ENCODE measurements at places on chromosomes 7 and 10.

- DNase-seq: no peak
Observed at GRCh38 chr10:86041116-86041515, 325.5 kb downstream of the GRID1 start.

- DNase-seq: peak; percentile 65
Observed at GRCh38 chr10:30368065-30368718, 19.1 kb upstream of the MTPAP start.

- DNase-seq: no peak
Observed at GRCh38 chr7:24786306-24786705, 29.0 kb upstream of the GSDME start.

- DNase-seq: no peak
Observed at GRCh38 chr7:131164025-131164925, 163.4 kb upstream of the MKLN1 start.

DNA sequence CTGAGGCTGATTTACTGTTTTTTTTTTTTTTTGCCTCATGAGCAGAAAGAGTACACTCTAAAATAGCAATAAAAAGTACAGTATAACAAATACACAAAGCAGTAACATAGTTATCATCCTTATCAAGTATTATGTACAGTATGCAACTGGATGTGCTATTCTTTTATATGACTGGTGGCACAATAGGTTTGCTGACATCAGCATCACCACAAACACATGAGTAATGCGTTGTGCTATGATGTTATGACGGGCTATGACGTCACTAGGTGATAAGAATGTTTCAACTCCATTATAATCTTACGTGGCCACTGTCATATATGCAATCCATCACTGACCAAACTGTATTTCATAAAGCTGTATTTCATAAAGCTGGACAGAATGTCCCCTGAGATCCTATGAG is 189.2 kb upstream of the GLI3 start:
- DNase-seq: no peak

DNA sequence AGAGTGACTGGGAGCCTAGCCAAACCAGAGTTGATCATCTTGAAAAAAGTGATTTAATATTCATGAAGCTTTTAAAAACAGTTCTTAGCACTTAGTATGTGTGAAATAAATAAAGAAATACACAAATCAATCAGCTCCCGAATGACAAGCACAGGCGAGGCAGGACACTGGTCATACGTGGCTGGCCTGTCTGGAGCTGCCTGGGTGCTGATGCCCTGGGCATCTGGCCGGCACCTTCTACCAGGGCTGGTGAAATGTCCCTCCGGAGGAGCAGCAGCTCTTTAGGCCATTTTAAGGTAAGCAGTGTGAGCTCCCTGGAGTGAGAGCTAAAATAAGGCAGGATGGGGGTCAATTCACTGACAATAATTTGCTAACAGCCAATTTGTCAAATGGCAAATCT is 23.7 kb downstream of the IL15RA start:
- DNase-seq: no peak

DNA sequence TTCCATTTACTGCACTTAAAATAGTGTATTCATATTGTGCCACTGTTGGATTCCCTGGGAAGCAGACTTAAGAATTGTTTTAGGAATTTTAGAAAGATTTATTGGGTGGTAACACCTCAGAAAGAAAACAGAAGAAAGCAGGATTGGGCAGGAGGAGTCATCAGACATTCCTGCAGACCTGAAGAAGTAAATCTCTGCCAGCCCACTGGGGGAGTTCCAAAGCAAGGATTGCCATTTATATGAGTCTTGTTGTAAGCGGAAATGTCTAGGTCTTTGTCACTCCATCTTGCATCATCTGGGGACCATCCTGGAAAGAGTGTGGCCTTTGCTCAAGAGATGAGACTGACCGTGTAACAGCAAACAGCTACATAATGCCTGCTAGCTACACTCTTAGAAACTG is 947.6 kb upstream of the POT1 start:
- no peak for DNase-seq

- no peak for DNase-seq
Observed at GRCh38 chr7:139650429-139651100, 127.1 kb downstream of the CLEC2L start.

DNA sequence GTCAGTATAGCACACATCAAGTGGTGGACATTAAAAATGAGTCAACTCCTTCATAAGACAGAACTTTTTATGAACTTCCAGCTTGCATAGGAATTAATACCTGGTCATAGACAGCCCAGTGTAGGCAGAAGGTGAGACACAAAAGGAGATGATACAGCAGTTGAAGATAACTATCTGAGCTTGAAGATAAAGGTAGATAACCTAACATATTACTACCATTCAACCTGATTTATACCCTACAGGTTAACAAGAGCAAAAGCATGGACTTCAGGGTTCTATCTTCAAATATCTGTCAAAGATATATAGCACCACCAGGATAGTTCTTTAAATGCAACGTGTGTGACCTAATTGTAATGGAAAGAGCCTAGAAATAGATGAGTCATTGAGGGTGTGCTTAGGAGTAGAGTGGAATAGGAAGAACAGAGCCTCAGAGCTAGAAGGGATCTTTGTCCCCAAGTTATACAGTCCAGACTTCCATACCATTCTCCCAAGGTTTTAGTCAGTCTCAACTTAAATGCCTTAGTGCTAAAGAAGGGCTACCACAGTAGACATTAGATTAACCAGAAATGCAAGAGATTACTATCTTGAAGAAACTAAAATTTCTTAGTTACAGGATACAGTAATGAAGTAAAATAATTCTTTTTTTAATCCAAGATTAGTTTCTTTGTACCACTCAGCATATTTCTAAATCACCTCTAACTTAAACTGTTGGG is 9.2 kb downstream of the ZNF800 start:
- DNase-seq: no peak

GRCh38 chr10:70669015-70669414 is 3.3 kb upstream of the ADAMTS14 start:
- DNase-seq: no peak

DNA sequence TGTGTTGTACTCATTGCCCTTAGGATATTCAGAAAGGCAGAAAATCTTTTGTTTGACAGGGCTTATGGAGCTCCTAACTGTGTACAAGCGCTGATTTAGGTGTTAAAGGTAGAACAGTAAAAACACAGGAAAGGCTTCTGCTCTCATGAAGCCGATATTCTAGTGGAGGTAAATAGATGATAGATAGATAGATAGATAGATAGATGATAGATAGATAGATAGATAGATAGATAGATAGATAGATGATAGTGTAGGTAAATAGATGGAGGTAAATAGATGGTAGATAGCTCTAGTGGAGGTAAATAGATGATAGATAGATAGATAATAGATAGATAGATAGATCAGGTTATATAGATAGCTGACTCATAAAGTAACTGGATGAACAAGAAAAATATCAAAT is 39.4 kb upstream of the NPY start:
- no peak for DNase-seq

- no peak for DNase-seq
Observed at GRCh38 chr7:157433628-157434027, 96.8 kb downstream of the DNAJB6 start.

DNA sequence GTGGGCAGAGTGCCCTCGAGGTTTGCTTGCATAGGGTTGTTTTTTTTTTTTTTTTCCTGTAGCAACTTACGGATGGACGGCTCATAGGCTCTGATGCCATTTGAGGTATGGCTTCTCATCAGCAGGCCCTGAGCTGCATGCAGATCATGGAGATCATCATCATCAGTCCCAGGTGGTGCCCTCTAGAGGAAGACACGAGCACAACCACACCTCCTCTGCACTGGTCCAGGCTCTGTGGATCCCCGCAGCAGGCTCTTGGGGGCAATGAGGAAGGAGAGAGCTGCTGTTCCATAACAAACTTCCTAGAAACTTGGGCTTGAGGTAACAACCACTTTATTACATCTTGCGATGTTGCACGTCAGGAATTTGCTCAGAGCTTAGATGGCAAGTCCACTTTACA is 132.7 kb upstream of the CXCL12 start:
- DNase-seq: no peak

- DNase-seq: no peak
Observed at GRCh38 chr10:102514487-102515311, 10.9 kb downstream of the SUFU start.

- no peak for DNase-seq
Observed at GRCh38 chr10:75239096-75239790, 3.5 kb upstream of the COMTD1 start.

GRCh38 chr7:81583882-81584533 is 185.8 kb downstream of the HGF start:
- no peak for DNase-seq

DNA sequence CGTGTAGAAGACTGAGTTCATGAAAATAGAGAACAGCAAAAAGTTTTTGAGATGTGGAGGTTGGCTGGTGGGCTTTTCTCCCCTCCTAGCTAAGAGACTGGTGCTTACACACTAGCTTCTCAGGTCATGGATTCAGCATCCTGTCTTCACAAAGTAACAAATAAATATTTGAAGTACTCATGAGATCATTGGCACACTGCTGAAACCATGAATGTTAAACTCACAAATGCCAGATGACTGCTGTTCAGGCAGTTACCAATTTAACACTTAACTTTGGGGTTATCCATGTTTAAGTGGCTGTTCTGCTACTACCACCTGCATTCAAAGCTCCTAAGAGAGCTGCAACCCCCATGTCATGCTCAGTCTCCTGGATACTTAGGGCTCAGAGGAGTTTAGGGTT is 119.0 kb upstream of the BET1 start:
- DNase-seq: no peak

GRCh38 chr10:88389456-88389855 is 193.7 kb downstream of the RNLS start:
- no peak for DNase-seq

- no peak for DNase-seq
Observed at GRCh38 chr10:3701491-3701890, 83.5 kb downstream of the KLF6 start.

DNA sequence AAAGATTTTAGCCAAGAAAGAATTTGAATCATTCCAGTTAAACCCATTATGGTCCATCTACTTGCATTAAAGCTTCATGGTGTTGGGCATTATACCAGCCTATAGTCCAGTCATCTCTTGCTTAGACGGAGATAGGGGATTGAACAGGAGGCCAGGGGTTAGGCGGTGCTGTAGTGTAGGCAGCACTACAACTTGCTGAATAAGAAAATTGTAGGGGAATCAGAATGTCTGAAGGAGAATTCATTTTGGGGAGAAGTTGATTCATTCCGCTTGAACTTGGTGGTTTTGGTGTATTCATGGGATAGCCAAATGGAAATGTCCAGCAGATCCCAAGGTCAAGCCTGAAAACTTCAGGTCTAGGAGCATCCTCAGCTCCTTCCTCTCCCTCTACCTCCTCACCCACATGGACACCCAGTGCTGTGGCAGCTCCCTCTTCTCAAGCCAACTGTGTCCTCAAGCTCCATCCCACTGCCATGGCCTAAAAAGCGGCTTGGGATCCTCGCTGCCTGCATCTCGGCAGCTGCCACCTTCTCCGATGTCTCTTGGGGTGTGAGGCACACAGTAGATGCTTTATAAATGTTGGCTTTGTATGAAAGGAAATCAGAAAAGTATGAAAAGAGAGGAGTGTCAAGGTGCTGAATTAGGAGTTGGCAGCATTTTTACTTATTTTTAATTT is 63.6 kb upstream of the MNX1 start:
- DNase-seq: no peak

DNA sequence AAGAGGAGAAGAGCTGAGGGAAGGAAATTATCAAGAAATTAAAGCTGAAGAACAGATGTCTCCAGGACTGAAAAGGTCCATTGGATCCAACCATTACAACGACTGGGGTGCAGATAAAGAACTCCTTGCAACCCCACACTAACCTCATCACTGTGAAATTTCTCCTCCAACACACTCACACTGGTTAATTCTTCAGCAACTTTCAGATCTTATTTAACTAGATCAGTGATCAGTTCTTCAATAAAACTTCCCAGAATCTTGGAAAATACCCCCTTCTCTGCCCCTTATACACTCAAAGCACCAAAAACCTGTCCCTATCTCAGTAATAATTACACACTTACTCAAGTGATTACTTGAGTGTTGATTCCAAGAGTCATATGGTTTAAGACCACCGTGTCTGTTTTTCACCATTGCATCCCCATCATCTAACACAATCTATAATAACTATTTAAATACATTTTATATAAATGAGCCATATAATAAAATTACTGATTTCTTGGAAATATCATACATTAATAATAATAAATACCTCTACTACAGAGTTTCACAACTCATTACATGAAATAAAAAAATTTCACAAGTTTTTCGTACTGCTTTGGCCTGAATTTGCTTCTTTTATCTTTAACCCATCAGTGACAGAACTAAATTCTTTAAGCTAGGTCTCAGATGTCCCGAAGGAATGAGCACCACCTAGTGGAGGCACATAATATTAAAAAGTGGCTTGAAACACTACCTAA is 123.7 kb downstream of the MPP7 start:
- DNase-seq: no peak

DNA sequence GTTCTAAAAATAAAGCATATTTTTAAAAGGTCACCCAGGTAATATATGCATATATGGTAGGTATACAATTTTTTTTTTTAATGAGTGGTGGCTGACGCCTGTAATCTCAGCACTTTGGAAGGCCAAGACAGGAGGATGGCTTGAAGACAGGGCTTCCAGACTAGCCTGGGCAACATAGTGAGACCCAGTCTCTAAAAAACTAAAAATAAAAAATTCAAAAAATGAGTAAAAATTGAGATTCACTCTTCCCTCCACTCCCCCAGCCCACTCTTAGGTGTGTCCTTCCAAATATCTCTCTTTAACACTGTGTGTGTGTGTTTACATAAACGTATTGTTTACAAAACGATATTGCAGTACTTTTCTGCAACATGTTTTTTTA is 929 bp upstream of the ANXA11 start:
- DNase-seq: no peak

Measured in left hindlimb (tissue), 1 donor.